ENCODE measurements at places on chromosomes 11 and 22. TPM values are rescaled to one million over a fixed set of nuclear protein-coding genes. Genes with fewer than 3 reads are reported as not detected.

DNA sequence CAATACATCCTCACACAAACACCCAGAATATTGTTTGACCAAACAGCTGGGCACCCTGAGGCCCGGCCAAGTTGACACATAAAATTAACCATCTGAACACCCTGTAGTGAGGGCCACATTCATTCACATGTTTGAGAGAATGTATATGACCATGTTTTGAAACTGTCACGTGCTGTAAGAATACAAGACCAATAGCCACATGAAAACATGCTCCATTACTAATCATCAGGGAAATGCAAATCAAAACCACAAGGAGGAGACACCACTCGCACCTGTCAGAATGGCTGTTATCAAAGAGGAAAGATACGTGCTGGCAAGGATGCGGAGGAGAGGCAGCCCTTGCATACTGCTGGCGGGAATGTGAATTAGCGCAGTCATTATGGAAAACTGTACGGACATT lies 38.3 kb upstream of the IGSF9B start:
- DNase-seq, result no peak

- DNase-seq, result no peak
These were observed 81.2 kb upstream of the PRR5 start for GRCh38 chr22:44620841-44621257.

GRCh38 chr11:15651816-15652215 lies 537.1 kb downstream of the INSC start:
- DNase-seq, result no peak

DNA sequence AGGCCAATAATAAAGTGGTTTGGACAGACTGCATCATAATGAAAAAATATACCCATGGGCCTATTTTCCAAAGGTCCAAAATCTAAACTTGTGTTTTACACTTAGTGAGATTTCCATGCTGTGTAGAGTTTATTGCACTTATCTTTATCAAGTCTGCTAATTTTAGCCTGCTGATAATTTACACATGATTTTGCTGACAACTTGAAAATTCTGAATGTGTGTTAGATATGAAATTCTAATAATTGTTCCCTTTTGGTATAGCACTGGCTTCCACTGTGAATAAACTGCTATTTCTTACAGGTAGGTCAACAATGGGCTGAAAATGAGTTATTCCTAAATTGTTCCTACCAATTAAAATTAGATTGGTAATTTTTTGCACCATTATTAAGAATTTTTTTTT lies 589.1 kb upstream of the ANO3 start:
- DNase-seq, result no peak

GRCh38 chr11:73216465-73216864 lies 1.6 kb upstream of the P2RY2 start:
- DNase-seq, result no peak

GRCh38 chr22:46088541-46089311 lies 61.6 kb upstream of the PPARA start:
- DNase-seq, result peak; percentile 82

DNA sequence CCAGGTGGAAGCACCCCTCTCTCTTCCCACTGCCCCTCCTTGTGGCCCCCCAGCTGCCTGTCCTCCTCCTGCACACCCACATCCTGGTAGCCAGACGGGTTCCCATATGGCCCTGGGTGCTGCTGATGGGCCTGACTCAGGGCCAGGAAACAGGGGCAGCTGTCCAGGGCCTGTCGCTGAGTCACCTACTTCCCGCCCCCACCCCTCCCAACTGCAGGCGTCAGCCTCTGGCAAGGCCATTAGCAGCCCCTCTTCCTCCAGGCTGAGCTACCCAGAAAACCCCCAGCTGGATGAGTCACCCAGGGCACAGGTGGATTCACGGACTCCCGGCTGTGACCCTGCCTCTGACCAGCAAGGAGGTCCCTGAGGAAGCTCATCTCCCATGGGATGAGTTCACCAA lies 6.9 kb upstream of the GAL start:
- peak; percentile 49 for DNase-seq

DNA sequence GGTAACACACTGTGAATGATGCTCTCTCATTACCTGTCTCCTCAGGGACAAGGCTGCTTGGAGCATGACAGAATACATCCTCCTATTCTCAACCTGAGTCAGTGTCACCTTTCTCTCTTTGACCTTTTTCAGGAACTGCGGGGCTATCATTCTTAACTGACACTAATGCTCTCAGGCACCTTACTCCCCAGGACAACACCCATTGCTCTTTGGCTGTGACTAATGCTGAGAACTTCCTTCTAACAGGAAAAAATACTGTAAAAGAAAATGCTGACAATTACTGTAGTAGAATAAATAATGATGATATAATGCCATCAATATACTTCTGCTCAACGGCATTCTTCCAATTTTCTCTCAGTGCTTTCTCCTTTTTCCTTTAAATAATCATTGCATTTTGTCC lies 2082.7 kb upstream of the RAG2 start:
- DNase-seq, result no peak

GRCh38 chr11:7098235-7098832 lies 9.5 kb downstream of the RBMXL2 start:
- DNase-seq, result peak; percentile 29

DNA sequence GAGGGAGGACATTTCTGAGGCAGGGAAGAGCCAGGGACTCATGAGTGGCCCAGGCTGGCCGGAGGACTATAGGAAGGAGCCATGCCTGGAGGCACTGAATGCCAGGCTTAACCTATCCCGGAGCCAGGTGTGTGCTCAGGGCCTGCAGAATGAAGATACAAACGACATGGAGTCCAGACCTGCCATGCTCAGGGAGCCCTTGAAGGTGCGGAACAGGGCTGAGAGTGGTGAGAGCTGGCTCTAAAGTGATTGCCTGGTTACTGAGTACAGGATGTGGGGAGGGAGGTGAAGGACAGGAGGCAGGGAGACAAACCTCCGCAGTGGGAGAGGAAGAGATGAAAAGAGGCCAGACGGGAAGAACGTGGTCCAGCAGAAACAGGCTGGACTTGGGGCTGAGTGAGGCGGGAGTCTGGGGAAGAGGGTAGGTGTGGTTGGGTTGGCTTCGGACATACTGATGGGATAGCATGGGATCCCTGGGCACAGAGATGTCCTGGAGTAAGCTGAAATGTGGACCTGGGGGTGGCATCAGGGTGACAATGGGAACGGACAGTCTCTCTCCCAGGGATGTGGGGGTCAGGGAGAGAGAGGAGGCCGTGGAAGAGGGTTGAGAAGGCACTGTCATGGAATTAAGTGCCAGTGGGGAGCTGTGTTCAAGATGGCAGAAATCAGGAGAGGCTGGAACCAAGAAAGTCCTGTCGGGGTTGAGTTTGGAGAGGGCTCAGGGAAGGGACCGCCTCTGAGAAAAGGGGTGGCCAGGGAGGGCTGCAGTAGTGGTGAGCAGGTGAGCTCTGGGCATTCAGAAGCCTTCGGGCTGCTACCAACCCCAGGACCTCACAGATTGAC lies 1.5 kb upstream of the ANKRD13D start:
- no peak for DNase-seq

Gene CARD16
- total RNA-seq, result 65.6 TPM

Gene NCF4
- not detected for total RNA-seq

Gene DKK3
- total RNA-seq, result 581 TPM

Gene CREB3L1
- total RNA-seq, result under 0.01 TPM

Gene LARGE2
- total RNA-seq, result not detected
